ENCODE measurements at places on chromosomes 11 and 22.

DNA sequence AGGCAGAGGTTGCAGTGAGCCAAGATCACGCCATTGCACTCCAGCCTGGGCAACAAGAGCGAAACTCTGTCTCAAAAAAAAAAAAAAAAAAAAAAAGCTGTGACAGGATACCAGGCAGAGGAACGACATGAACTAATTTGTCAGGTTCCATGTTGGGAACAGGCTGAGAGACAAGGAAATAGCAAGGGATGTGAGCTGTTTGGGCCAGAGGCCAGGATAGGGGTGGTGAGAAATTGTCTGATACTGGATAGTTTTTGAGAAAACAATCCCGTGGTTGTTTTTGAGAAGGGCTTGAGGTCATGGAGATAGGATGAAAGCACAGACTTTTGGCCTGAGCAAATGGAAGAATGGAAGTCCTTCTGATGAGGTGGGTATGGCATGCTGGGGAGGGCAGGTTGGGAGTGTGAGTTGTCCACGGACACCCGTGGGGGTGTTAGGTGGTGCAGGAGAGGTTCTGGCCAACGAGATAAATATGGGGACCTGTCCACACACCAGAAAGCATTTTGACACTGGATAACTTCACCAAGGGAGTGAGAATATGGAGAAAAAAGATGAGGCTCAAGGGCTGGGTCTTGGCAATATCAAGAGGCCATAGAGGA, 13.7 kb downstream of the PIWIL3 start:
- no peak for DNase-seq

- DNase-seq: peak; percentile 100
These were observed 4.8 kb upstream of the ELFN2 start for GRCh38 chr22:37431801-37432707.

- DNase-seq: no peak
These were observed 42.9 kb downstream of the C11orf96 start for GRCh38 chr11:43985386-43985752.

DNA sequence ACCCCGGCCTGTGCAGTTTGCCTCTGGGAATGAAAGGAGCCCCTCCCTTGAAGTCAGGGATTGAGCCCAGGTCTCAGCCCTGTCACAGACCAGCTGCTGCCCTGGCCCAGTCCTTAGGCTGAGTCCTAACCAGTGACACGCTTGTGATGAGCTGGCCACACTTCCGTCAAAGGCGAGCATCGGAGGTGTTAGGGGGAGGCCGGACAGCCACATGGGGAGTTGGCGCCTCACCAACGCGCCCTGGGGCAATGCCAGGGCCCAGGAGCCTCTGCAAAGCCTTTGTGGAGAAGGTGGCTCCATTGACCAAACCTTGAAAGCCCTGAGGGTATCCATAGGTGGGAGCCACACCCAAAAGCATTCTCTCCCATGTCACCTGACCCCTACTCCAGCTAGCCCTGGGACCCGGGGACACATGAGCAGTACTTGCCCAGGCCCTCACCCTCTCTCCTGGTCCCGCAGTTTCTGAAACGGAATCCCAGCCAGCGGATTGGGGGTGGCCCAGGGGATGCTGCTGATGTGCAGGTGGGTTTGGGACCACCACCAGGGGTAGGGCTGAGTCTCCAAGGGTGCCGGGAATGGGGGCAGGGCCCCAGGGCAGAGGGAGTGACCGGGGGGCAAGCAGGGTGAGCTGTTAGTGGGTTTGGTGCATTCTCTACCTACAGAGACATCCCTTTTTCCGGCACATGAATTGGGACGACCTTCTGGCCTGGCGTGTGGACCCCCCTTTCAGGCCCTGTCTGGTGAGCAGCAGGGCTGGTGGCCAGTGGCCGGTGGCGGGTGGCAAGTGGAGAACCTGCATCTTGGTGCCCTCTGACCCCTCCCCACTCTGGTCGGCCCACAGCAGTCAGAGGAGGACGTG, 3.7 kb downstream of the PTPRCAP start:
- no peak for DNase-seq

DNA sequence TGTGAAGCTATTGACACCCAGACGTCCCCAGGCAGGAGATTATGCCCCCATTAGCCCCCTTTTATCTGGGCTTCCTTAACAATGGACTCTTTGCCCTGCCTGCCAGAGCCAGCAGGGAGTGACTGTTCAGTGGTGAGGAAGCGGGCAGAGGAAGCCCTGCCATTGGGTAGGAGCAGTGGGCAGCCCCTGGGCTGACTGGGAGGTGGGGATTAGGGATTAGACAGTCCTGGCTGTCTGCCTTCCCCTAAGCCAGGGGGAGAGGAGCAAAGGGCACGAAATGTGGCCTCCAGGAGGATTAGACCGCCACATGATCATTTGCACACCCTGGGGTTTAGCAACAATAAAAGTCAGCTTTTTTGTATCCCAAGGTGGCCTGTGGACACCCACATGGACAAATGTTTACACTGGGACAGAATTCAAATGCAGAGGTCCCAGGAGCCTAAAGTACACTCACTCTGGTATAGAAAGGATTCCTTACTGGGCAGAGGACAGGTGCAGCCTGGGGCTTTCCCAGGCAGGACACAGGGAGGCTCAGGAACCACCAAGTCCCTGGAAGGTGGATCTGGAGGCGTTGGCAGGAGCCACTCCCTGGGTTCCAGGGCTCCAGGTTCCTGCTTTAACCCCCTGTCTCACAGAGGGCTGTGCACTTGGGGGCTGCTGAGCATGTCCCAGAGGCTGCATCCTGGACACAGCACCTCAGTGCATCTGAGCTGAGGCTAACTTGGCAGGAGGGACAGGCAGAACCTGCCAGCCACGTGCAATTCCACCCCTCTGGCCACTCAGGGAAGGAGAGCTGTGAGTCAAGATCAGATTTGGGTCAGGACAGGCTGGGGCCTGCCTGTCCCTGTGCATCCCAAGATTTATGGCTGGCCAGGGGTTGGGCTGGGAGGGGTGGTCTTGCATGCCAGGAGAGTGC, 2.1 kb downstream of the PNPLA3 start:
- DNase-seq: no peak

Data from fibroblast of skin of right quadriceps (primary cell).